ENCODE measurements at places on chromosomes 6 and 20.
A peak's percentile ranks its signal among the peaks of the same experiment; 100 is the strongest.

DNA sequence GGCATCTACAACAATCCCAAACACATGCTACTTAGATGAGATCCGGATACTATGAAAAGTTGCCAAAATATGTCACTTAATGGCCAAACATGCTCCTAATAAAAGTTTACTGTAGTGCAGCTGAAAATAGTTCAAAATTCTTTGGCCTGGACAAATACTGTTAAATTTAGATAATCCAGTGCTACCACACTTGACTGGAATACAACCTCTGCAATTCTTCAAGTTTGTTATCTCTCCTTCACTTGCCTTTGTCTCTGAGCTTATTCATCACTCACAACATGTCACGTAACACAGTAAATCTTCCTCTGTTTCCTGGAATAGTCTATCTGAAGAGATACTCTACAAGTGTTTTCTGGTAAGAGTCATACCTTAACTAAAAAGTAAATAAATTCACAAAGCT is 10.5 kb upstream of the PLN start:
- DNase-seq, result no peak

DNA sequence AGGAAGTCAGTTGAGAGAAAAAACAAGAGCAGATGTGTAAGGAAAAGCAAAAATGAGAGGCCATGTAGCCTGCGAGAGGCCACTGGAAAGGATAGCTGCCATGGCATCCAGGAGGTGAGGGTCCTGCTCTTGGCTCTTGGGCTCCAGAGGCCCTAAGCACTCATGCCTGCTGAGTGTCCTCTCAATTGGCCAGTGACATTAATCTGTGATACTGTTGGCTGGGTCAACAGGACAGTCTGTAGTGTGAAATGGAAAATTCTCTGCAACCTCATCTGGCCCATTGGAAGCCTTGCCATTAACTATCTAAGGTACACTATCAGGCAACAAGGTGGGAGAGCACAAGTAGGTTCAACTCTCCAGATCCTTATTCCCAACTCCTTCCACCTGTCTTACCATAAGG is 180.9 kb downstream of the LY86 start:
- no peak for DNase-seq

GRCh38 chr6:70118670-70119069 is 184.2 kb downstream of the COL9A1 start:
- DNase-seq, result no peak

DNA sequence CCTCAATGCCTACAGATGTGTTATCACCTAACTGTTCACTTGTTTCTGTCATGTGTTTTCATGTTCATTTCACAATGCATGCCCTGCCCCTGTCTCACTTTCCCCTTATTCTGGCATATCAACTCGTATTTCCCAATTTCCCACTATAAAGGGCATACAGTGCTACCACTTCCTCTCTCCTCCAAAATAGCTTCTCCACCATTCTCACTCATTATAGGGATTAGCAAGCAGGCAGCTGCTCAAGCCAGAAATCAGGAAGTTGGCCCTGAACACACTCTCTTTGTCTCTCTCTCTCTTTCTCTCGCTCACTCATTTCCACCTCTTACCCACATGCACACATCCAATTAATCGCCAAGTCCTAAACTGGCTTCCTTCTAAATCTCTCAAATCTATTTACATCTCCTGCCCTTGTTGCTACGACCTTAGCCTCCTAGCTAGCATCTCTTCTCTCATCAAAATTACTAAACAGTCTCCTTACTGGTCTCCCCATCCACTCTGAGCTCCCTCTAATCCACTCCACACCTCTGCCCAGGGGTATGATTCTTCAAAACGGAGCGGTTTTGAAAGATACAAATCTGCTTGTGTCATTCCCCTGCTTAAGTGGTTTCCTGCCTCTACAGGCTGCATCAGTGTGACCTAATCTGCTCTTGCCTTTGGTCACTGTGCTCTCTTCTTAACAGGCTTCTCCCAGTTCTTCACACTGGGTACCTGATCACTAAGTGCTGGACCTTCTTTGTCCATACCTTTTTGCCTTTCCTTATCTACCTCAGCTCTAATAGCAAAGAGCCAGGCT is 196.2 kb downstream of the BTBD9 start:
- no peak for DNase-seq

DNA sequence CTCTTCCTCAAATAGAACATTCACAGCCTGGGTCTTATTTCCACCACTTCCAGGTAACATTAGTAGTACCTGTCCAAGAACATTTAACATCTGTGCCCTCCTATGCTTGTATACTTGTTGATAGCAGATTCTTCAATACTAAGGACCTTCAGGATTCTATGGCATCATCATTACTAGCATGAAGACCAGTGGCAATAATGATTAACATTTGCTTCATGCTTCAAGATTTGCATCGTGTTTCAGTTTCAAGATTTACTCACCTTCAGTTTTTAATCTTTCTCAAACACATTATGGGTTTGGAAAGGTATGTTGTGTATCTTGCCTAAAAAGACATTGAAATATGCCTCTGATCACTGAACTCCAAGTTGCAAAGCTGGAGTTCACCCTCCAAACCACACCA is 412.8 kb upstream of the NRSN1 start:
- DNase-seq, result no peak

- no peak for DNase-seq
Observed at GRCh38 chr6:19662911-19663310, 174.3 kb upstream of the ID4 start.

- no peak for DNase-seq
Observed at GRCh38 chr20:19241440-19241839, 29.0 kb downstream of the SLC24A3 start.

- DNase-seq, result no peak
Observed at GRCh38 chr6:11830105-11830504, 51.5 kb upstream of the ADTRP start.

- DNase-seq, result no peak
Observed at GRCh38 chr6:79170959-79171358, 63.5 kb downstream of the HMGN3 start.

- DNase-seq, result no peak
Observed at GRCh38 chr20:12289465-12289864, 371.8 kb downstream of the BTBD3 start.

DNA sequence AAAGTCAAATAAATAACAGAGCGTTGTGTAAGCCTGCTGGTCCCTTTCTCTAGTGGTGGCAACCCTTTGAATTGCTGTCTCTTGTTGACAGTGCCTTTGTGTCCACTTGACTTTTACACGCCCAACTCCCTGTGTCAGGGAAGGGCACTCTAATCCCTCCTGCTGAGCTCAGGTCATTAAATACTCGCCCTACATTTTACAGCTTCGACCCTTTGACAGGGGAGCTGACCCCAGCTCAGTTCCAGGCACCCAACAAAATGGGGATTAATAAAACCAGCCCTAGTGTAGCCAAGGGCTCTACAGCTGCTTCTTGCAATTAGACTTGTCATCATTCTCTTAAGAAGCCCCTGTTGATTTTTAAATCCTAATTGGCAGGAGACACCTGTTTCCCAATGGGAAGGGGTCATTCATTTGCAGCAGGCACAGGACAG is 308.2 kb downstream of the EYA4 start:
- DNase-seq, result no peak

GRCh38 chr6:116330511-116330910 is 40.2 kb upstream of the DSE start:
- DNase-seq, result no peak

GRCh38 chr6:163418311-163419029 is 4.0 kb downstream of the QKI start:
- no peak for DNase-seq

- DNase-seq, result no peak
Observed at GRCh38 chr6:163750431-163751031, 336.0 kb downstream of the QKI start.

DNA sequence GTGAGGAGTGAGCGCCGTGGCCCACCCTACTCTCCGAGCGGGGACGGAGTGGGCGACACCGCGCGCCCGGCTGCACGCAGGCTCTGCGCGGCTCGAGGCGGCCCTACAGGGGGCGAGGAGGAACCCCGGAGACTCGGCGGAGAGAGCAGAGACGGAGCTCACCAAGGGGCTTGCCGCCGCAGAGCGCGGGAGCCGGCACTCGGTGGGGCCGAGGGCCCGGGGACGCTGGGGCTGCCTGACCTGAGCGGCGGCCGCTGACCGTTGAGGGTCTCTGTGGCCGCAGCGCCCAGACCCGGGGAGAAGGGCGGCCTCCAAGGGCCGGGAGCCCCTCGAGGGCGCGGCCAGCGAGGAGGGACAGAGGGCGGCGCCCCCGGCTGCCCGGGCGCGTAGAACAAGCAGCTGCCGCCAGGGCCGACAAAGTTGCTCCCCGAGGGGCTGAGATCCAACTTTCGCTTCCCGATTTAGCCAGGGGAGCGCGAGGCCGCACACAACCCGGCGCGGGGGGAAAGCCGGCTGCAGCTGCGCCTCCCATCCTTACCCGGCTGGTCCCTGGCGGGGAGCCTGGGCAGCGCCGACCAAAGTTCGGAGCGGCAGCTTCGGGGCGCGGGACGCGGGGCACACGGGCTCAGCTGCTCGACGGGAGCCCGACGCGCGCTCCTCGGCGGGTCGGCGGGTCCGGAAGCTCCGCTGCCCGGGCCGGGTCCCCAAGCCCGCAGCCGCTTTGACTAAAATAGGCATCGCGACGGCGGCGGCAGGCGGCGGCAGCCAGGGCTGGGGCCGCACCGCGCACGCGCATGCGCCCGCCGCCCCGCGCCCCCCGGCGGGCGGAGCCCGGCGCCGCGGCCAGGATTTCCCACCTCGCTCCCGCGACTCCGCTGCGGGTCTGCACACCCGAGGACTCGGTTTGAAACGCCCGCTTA is 43.1 kb downstream of the POPDC3 start:
- DNase-seq, result no peak

GRCh38 chr20:3042625-3043024 is 797 bp upstream of the GNRH2 start:
- DNase-seq, result no peak

DNA sequence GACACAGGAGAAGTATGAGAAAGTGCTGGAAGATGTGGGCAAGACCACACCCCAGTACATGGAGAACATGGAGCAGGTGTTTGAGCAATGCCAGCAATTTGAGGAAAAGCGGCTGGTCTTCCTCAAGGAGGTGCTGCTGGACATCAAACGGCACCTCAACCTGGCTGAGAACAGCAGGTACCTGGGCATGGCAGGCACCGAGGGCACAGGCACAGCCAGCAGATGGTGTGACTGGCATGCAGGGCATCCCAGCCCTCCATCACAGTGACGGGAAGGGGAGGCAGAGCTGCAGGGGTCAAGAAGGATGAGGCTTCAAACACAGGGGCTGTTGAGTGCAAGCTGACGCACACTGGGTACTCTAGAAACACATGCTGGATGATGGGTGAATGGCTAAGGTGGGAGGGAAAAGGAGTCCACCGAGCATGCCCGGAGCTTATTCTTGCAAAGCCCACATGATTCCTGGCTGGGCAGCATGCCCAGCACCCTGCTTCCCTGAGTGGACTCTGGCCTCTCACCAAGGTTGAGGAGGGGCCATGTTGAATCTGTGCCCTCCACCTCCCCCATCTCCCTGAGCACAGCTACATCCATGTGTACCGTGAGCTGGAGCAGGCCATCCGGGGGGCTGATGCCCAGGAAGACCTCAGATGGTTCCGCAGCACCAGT is 26.3 kb downstream of the SPDEF start:
- no peak for DNase-seq

DNA sequence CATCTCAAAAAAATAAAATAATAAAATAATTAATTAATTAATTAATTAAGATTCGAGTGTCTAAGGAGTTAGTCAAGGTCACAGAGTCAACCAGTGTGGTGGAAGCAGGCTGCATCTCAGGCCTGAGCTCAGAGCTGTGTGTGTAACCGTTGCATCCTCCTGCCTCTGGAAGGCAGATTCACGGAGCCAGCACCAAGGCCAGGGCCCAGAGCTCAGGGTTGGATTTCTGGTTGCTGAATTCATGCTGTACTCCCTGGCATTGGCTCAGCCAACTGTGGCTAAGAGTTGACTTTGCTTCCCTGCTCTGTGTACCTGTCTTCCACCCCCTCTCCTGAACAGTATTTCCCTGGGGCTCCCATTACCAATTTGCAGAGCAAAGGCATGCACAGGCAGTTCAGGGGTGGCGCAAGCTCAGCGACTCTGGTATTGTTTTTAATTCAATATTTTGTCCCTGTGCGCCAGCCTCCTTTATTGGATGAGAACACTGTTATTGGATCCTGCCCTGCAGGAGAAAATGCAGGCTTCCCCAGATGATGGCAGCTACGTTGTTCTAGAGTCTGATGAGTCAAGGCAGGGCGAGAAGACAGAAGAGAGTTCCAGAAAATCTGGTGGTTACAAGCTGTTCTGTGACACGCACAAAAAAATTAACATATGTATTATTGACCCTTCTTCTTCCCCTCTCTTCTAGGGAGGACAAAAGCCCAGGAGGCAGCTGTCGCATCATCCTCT is 12.3 kb upstream of the CTNNBL1 start:
- DNase-seq, result no peak

- no peak for DNase-seq
Observed at GRCh38 chr6:42572523-42572922, 8.7 kb downstream of the UBR2 start.

- DNase-seq, result no peak
Observed at GRCh38 chr6:25410102-25410501, 130.9 kb downstream of the CARMIL1 start.

DNA sequence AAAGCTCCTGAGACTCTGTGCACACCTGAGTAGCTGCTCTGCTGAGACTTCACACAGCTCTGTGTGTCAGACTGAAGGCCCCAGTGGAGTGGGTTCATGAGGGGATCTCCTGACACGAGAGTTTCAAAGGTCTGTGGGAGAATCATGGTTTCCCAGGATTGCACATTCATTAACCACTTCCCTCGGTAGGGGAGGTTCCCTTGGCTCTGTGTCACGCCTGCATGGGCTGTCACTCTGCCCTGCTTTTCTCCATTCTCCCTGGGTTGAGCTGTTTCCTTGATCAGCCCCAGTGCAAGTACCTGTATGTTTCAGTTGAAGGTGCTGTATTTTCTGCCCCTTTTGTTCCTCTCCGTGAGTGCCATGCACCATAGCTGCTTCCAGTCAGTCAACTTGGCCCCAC is 236.9 kb downstream of the EPM2A start:
- DNase-seq, result no peak

GRCh38 chr20:60046011-60046413 is 87.8 kb downstream of the CDH26 start:
- no peak for DNase-seq

DNA sequence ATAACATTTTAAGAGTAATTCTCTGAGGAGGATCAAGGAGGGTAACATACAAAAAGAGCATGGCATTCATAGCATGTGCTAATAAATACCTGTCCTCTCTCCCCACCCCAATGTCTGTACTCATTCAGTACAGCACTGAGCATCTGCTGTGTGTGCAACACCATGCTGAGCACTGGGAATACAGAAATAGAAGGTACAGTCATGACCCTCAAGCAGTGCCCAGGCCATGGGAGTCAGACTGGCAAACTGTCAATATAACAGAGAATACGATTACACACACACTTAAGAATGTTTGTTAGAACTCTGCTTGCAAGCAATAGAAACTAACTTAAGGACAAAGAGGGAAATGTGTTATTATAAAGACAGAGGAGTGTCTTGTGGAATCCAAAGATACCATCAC is 24.7 kb upstream of the ZFAND3 start:
- no peak for DNase-seq

GRCh38 chr6:45377043-45377553 is 636 bp downstream of the SUPT3H start:
- peak; percentile 72 for DNase-seq

- no peak for DNase-seq
Observed at GRCh38 chr6:55014321-55015088, 159.8 kb upstream of the HCRTR2 start.

GRCh38 chr6:13220266-13220665 is 108.1 kb downstream of the TBC1D7 start:
- no peak for DNase-seq

All from stimulated activated CD8-positive, alpha-beta memory T cell treated with anti-CD3 and anti-CD28 coated beads, Interleukin-2, amount 100 ng/mL, for 1 hour (primary cell).